ENCODE measurements at places on chromosomes 3 and 15.

DNA sequence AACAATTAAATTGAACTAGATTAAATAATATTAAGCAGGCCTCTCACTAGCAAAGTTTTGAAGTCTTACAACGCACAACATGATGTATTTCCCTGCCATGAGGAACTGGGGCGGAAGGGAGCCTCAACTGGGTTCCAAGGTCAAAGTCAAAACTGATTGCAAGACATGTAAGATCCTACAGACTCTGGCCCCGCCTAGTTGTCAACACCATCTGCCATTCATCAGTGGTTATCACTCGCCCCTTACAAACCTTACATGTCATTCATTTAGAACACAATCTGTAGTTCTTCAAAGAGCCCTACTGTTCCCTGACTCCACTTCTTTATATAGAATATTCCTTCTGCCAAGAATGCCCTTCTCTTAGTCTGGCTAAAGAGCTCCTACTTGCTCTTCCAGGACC is 10.0 kb downstream of the ATP13A3 start:
- DNase-seq, result no peak

DNA sequence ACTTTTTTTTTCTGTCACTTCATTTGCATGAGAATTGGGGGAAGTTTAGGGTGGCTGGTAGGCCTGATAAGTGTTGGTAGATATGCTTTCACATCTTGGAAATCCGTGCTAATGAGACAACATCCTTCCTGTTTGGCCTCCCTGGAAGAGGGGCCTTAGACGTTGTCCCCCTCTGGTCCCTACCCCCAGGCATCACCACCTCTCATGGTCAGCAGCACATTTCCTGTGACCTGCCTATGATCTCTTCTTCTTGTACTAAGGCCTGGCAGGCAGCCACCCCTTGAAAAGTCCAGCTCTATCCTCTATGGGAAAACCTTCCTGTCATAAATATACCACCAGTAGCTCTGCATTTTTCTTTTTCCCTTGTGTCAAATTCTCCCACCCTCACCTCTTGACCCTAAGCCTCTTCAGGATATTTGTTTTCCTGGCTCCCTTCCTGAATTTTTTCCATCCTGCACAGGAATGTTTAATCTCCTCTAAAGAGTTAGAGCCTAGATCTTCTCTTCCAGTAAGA is 107.8 kb downstream of the SNRK start:
- no peak for DNase-seq

DNA sequence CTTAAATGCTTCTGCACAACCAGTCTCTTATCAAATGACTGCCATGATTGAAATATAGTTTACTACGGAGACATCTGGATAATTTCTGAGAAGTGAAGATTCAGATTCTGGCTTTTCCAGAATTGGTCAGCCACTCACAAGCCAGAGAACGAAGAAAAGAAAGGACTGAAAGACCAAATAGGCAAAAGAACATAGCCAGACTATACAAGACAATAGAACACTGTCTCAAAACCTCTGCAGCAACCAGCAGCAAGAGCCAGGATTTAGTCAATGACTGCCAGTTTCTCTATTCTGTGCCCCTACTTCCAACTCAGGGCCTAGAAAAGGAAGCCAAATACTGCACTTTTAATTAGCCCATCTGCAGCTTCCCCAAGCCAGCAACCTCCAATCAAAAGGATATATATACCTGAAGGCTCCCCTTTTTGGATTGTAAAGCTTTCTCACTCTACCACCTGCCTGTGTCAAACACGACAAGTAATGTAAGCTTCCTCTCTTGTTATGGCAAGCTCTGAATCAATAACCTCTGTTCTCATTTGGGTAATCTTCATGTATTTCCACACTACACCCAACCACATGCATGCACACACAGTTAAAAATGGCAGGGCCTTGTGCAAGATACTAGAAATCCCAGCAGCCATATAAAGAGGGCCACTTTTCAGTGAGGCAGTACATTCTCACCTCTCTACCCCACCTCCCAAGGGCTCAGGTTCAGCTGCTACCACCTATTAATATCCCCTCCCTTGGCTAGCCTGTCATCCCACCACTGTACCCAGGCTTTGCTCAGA is 97.1 kb downstream of the ERC2 start:
- DNase-seq, result no peak

GRCh38 chr15:94692710-94693109 is 461.3 kb downstream of the MCTP2 start:
- DNase-seq, result no peak

DNA sequence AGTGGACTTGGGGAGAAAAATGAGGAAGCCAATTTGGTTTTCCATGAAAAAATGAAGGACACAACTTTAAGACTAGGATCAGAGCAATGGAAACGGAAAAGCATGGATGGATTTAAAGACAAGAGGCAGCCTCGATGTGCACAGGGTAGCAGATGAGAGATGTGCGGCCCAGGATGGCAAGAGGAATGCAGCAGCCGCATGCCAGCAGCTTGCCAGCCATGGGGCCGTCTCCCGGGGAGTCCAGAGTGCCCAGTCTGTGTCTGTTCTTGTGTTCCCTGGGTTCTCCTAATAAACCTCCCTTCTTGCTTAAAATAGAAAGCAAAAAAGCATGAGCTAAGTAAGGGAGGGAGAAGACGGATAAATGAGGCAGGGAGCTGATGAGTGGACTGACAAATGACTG is 68.0 kb upstream of the IQSEC1 start:
- no peak for DNase-seq

GRCh38 chr3:112362221-112362620 is 29.3 kb downstream of the CD200 start:
- DNase-seq, result no peak

DNA sequence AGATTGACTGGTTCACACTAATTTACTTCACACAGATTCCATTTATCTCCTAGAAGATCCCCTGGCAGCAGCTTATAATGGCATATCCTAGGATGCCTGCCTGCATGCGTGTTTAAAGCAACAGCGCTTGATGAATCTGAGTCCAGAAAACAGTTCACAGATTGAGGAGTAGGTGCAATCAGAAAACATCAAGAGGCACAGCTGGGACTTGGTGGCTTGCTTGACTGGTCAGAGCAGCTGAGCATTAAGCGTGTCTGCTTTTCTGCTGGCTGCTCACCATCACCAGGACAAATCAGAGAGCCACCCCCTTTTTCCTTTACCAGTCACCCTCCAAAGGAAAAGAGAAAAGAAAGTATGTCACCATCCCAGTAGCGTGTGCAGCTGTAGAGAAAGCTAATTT is 223.6 kb downstream of the WDR72 start:
- no peak for DNase-seq

DNA sequence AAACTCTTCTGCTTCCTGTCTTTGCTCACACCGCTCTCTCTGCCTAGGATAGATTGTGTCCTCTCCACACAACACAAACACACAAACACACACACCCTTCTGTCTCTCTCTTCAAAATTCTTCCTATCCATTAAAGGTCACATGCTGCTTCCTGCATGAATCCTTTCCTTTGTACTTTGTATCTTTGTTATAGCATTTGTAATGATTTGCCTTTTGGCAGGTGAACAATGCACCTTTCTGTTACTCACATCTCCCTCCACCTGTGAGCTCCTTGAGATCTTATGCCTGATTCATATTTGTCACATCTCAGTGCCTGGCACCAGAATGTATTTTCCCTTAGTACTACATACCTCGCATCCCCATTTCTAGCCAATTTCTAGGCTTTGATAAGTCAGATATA is 251.4 kb upstream of the UMPS start:
- DNase-seq, result no peak

Measured in stimulated activated CD8-positive, alpha-beta memory T cell treated with anti-CD3 and anti-CD28 coated beads, Interleukin-7, amount 100 ng/mL, for 24 hours (primary cell).